ENCODE measurements at places on chromosomes 2 and 18.

DNA sequence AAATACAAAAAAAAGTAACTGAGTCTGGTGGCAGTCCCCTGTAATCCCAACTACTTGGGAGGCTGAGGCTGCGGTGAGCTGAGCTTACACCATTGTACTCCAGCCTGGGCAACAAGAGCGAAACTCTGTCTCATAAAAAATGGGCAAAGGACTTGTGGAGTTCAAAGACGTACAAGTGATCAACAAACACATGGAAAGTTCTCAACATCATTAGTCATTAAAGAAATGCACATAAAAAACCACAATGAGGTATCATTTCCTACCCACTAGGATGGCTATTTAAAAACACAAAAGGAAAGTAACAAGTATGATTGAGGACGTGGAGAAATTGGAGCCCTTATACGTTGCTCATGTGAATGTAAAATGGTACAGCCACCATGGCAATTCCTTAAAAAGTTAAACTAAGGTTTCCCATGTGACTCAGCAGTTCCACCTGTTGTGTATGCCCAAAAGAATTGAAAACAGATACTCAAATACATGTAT is 52.3 kb downstream of the RAB10 start:
- DNase-seq = no peak

DNA sequence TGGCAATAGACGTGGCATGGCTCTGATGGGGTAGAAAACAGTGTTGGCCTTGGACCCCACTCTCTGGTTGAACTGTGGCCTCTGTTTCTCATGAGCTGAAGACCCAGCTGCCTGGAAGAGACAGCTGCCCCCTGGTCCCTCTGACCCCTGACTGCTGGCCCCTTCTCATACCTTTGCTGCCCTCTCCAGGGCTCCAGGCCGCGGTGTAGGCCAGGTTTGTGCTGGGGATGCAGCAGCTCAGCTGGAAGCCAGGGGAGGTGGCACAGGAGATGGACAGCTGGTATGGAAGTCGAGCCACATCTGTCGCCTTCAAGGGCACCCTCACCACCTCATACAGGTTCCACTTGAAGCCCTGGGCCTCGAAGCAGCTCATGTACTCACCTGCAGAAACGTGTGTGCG is 31.7 kb upstream of the SELENOI start:
- no peak for DNase-seq

DNA sequence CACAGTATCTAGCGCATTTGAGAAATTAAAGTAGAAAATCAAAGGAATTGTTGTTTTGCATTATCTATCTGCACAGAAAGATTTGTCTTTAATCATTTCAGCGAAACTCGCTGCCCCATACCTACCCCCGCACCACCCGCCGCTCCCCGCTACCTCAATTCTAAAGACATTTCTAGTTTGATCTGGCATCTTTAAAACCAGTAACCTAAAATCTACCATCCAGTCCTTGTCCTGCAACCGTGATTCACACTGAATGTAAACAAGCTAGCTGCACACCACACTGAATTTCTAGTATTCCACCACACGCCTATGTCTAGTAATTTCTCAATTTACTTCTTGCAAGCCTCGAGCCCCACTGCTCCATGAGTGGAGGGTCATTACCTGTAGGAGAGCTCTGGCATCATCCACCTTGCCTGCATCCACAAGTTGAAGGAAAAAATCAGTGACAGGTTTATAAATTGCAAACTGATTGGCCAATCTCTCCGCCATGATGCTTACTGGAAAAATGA is 60.1 kb downstream of the ABCG8 start:
- no peak for DNase-seq

DNA sequence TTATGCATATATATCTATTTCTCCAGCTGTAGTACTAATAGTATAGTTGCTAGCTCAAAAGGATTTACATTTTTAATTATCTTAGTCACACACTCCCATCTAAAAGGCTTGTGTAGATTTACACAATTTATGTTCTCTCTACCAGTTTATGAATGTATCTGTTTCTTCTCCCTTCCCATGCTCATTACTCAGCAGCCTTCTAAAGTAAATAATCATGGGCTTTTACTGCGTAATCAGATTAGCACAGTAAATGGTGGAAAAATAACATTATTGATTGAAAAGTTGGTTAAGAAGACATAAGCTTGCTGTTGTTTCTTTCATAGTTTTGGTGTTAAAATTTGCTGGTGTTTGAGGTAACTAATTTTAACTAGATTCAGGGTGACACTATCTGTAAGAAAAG is 81.8 kb downstream of the PTPN4 start:
- no peak for DNase-seq

- no peak for DNase-seq
These were observed 394.9 kb downstream of the ARHGAP15 start for GRCh38 chr2:143524119-143524553.

GRCh38 chr18:26864658-26865057 is 849 bp downstream of the AQP4 start:
- DNase-seq = no peak

GRCh38 chr18:2589345-2590068 is 18.1 kb downstream of the NDC80 start:
- no peak for DNase-seq

DNA sequence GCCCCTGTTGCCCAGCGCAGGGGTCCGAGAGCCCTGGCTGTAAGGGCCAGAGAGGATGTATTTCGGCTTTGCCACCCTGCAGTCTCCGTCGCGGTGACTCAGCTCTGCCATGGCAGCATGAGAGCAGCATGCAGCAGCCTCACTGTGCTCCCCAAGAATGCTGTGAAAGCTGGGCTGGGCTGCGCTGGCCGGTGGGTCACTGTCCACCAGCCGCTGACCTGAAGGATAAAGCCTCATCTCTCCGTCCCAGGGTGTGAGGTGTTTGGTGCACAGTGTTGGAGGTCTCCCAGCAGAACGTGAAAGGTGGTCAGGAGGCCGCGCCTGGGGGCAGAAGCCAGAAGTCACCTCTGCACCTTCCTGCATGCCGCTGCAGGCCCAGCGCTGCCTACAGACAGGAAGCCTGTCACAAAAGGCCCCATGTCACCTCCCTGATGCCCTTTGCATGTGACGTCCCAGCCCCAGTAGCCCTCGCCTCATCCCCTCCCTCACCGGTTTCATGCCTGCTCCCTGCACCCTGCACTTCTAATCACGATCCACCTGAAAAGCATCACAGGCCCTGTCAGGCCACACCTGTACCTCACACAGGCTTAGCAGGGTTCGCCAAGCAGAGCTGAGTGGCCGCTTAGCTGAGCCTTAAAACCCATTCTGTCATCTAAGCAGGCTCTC is 342.1 kb downstream of the EIPR1 start:
- DNase-seq = no peak

- no peak for DNase-seq
These were observed 28.6 kb downstream of the TPRKB start for GRCh38 chr2:73708527-73708926.

GRCh38 chr18:47950511-47950910 is 20.1 kb upstream of the SMAD2 start:
- DNase-seq = no peak

- no peak for DNase-seq
These were observed 114.1 kb upstream of the NCKAP5 start for GRCh38 chr2:133682347-133682746.

- no peak for DNase-seq
These were observed 69.9 kb upstream of the MAPRE2 start for GRCh38 chr18:34971313-34971712.

GRCh38 chr18:49730951-49731391 is 82.4 kb downstream of the ACAA2 start:
- DNase-seq = no peak

- no peak for DNase-seq
These were observed 59.1 kb upstream of the PSME4 start for GRCh38 chr2:54029721-54030395.

DNA sequence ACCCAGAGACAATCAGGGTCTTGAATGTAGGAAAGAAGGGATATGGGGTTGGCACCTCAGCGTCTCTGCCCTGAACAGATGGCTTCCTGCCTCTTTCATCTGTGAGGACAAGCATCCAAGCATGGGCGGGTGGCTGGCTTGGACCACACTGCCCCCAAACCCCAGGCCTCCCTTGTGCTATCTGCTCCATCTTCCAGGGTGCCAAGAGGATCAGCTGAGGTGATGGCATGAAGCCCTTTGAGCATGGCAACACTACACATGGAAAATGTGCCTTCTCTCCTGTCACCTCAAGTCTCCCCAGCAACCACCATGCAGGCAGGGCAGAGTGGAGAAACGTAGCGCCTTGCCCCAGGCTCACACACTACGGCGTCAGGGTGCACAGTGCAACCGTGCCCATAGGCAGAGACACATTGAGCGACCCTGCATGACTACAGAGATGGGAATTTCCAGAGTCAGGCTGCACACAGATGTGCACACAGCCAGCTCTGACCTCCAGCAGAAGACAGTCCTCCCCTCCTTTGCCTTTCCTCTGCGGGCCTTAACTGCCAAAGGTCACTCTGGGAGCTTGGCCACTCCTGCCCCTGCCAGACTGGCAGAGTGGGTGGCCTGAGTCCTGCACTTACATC is 1.5 kb downstream of the KCNIP3 start:
- no peak for DNase-seq

GRCh38 chr2:80293039-80293438 is 11.5 kb downstream of the LRRTM1 start:
- DNase-seq = no peak

- no peak for DNase-seq
These were observed 61.2 kb upstream of the LMAN1 start for GRCh38 chr18:59420244-59420643.

GRCh38 chr2:196104066-196104465 is 35.4 kb upstream of the DNAH7 start:
- DNase-seq = no peak

DNA sequence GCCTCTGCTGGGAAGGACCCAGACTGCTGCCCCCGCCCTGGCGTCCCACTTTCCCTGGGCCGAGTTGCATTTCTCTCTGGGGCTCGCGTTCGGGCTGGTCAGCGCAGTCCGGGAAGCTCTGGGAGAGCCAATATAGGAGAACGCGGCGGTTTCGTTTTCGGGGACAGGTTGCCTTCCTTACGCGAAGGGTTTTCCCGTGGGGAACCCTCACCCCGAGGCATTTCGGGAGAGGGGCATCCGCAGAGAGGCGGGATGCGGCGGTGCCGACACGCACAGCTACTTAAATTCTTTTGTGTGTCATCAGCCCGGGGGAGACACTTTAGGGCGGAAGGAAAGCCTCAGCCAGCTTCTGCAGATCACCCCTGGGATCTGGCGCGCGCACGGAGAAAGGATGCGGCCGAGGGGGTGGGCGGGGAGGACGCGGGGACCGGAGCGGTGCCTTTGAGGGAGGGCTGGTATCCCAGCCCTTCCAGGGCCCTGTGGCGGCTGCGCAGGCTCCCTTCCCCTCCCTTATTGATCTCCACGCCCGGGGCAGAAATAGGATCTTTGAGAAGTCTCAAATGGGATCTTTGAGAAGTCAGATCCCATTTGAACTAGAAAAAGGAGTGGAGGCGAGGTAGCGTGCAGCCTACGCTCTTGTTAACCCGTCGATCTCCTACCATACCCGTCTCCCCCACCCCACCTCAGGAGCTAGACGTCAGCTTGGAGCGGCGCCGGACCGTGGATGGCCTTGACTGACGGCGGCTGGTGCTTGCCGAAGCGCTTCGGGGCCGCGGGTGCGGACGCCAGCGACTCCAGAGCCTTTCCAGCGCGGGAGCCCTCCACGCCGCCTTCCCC is 1.2 kb downstream of the GATA6 start:
- DNase-seq = peak; percentile 12

- DNase-seq = no peak
These were observed 36.3 kb downstream of the ZNF516 start for GRCh38 chr18:76458522-76459311.

- DNase-seq = no peak
These were observed 87.4 kb downstream of the MYO3B start for GRCh38 chr2:170265321-170265720.

DNA sequence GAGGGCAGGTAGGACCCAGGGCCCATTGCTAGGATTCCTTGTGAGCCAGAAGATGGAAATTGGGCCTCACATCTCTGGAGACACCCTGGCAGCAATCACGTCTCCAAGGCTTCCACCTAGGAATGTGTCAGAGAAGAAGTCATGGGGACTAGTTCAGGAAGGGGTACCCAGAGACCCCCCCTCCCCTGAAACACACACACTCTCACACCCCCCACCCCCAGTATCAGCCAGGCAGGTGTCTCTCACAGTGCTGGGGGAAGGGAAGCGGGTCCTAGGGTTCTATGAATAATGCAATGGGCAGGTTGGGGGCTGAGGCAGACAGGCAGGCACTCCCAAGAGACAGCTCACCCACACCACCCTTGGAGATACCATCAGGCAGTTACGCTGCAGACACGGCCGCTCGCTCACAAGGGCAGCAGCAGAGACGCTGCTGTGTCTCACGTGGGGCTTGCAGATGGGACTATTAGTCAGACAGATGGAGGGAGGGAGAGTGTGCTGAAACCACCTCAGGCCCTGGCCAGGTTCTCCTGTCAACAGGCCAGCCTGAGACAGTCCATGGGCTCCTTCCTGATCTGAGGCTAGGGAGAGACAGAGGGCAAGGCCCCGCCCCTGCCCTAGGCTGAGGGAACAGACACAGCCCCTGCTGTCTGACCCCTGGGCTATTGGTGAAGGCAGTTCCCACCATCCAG is 134.6 kb downstream of the CYP26B1 start:
- no peak for DNase-seq

GRCh38 chr2:191612496-191612895 is 65.4 kb upstream of the NABP1 start:
- DNase-seq = no peak

All from activated gamma-delta T cell (primary cell).